ENCODE measurements at places on chromosomes 2 and 18. TPM values are rescaled to one million over a fixed set of nuclear protein-coding genes. Genes with fewer than 3 reads are reported as not detected.
A peak's percentile ranks its signal among the peaks of the same experiment; 100 is the strongest.

- DNase-seq = peak; percentile 75
Observed at GRCh38 chr18:54284981-54285785, 15.9 kb downstream of the POLI start.

- no peak for DNase-seq
Observed at GRCh38 chr2:159613651-159614285, 2.6 kb downstream of the BAZ2B start.

The C2orf66 gene
- 0.28 TPM for total RNA-seq

The ALLC gene
- 0.23 TPM for total RNA-seq

- no peak for DNase-seq
Observed at GRCh38 chr2:11899264-11899818, 152.9 kb downstream of the LPIN1 start.

Data from right cardiac atrium (tissue), 5 donors.